ENCODE measurements at places on chromosomes 3 and 15.

DNA sequence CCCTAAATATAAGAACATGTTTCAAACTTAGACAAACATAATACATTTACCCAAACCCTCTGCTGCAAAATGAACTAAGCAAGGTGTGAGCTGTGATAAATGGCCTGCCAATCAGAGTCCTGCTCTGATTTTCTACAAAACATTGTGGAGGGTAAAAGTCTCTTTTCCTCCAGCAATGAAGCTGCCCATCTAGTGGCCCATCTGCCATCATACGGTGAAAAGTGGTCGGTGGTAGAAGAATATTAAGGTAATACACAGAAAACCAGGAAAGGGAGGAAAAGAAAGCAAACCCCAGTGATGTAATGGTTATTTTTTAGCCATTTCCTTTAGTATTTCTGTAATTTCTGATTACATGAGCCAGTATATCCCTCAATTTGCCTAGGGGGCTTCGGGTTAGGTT lies 838.1 kb downstream of the TBL1XR1 start:
- no peak for DNase-seq

DNA sequence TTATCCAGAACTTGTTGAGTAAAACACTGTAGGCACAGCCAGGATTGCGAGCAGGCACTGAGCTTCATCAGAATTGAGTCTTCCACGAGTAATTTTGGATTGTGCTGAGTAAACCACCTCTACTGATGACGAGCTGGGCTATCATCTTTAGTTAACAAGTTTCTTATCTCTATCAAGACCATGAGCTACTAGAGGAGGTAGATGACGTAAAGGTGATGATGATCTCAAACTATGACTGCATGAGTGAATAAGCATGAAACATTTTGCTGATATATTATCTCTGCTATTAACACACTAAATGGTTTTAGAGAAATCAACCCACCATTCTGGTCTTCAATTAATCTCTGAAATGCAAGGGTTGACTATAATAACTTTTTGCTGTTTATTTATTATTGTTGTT lies 506.0 kb downstream of the GBE1 start:
- DNase-seq: no peak

- DNase-seq: no peak
Measured at GRCh38 chr3:149114458-149114857, 15.0 kb upstream of the HPS3 start.

DNA sequence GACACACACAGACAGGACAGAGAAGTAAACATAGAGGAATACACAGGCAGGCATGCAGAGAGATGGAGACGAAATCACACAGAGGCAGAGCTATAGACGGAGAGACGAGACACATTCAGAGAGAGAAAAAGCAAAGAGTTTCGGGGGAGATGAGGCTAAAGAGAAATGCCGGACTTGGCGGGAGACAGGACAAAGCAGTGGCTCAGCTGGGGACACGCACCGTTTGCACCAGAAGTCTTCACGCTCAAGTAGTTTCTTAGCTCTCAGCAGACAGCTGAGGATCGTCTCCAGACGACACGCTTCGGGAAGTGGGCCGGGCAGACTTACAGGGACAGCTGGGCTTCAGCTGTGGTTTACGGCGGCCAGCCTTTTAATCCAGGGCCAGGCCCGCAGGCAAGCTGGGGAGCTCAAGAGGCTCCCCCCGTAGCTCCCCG lies 56.2 kb upstream of the DLG1 start:
- no peak for DNase-seq

- DNase-seq: peak; percentile 11
Measured at GRCh38 chr15:68821841-68822381, 1.2 kb upstream of the ANP32A start.

GRCh38 chr3:174023421-174023820 lies 625.9 kb downstream of the NLGN1 start:
- no peak for DNase-seq

- DNase-seq: peak; percentile 77
Measured at GRCh38 chr3:10758304-10759037, 57.6 kb upstream of the SLC6A11 start.

DNA sequence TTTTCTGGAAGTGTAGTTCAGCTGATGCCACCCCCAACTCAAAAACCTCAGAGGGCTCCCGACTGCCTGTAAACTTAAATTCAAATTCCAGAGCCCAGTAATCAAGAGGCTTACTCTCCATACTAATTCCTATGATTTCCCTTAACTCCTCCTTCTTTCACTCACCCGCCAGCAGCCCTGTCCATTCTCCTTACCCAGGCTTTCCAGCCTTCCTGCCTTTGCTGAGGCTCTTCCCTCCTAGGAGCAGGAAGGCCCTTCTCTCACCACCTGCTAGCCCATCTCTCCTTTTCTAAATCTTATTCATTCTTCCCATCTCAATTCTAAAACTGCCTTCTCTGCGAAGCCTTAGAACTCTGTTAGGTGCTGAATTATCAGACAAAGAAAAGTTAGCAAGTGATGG lies 30.4 kb downstream of the RORA start:
- DNase-seq: no peak

DNA sequence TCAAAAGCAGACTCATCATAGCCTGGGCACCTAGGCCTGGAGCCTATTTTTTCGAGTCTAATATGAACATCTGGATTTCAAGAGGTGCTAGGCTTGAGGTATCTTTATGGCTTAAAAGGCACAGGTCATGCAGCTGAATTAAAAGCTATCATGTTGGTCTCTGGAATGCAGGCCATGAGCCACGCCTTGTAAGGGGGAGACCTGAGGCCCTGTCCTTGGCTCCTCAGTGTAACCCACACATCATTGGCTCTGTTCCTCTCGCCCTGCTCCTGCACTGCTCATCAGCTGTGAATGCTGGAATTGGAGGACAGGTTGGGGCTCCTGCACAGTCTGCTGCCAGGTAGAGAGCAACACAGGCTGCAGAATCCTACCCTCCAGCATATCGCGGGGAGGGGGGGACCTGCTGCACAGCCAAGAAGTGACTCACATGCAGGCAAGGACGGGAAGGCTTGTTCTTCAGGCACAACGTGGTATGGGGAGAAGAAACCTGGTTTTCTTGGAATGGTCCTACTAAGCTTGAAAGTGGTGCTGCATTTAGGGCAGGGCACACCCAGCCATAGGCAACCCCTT lies 146.0 kb downstream of the CHST2 start:
- no peak for DNase-seq

DNA sequence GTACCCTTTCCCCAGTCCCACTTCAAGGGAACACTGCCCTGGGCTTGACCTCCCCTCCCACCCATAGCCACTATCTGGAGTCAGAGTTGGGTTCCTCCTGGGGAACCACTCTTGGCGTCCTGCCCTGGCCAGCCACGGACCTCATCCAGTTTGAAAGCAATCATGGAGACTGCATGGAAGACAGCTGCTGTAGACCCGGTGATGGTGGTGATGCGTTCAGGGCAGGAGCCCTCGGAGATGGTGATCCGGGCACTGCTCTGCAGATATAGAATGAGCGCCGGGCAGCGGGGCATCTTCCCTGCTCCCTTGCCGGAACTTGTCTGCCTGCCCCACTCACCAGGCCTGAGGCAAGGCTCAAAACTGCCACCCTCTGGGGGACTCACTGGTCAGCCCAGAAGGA lies 5.2 kb downstream of the GPR62 start:
- DNase-seq: no peak

- DNase-seq: no peak
Measured at GRCh38 chr3:49716169-49716568, 3.3 kb downstream of the AMIGO3 start.

GRCh38 chr3:72661115-72661457 lies 187.2 kb downstream of the SHQ1 start:
- DNase-seq: no peak

DNA sequence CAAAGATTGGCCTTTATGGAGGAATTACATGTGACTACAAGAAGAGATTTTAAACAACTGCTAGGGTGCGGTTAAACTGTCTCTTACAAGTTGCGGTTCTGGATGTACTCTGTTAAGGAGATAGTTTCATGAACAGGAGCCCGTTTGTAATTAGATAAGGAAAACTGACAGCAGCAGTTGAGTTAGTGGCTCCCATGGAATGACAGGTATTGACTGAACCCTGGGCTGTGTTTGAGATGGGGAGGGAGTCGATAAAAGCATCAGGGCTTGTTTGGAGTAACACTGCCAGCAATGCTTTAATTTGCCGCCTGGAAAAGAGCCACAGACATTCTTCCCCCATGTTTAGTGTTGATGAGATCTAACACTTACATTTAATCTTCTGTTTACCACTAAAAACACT lies 139.9 kb downstream of the ROBO2 start:
- DNase-seq: no peak

GRCh38 chr3:142888099-142888480 lies 793 bp downstream of the PCOLCE2 start:
- no peak for DNase-seq

DNA sequence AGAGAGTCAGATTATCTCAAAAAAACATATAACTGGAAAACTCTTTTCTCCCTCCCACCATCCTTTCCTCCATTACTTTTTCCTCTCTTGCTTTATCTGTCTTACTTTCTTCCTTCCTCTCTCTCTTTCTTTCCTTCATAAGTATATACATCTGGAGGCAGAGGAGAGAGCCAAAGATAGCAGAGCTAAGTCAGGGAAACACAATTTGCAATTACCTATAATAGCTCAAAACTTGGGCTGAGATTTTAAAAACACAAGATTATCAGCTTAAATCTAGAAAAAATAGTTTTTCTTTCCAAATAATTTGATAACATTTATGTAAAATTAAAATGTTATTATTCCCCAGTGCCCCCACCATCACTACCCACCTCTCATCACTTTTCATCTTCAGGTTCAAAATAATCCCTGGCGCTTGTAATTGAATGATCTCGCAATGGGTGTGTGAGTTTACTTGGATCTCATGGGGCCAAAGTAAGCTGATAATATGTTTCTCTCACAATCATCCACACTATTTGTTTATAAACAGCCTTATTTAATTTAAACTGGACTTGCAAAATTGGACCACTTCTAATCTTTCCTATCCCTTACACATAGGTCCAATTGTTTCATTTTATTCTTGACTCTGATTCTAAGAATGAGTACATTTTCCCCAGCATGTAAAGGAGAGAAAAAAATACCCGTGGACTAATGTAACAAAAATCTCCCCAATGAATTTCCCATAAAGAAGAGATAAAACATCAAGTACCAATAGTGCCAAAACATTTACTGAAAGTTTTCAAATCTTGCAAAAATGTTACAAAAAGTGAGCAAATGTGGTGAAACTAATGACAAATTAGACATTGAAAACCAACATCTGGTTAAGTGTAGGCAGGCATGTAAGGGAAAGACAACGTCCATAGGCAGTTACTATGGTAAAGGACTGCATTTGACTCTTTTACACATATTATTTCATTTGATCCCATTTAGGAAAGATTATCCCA lies 236.9 kb downstream of the DTWD1 start:
- no peak for DNase-seq

- no peak for DNase-seq
Measured at GRCh38 chr15:88215066-88215648, 41.4 kb downstream of the NTRK3 start.

- DNase-seq: peak; percentile 65
Measured at GRCh38 chr3:196624067-196624790, 15.3 kb upstream of the NRROS start.

GRCh38 chr3:60301142-60301541 lies 950.1 kb downstream of the FHIT start:
- DNase-seq: no peak

- DNase-seq: no peak
Measured at GRCh38 chr3:111712294-111713167, 117.4 kb upstream of the ZBED2 start.

- no peak for DNase-seq
Measured at GRCh38 chr3:52827441-52827840, 3.0 kb downstream of the ITIH4 start.

GRCh38 chr3:133967992-133968892 lies 61.5 kb downstream of the SLCO2A1 start:
- no peak for DNase-seq

DNA sequence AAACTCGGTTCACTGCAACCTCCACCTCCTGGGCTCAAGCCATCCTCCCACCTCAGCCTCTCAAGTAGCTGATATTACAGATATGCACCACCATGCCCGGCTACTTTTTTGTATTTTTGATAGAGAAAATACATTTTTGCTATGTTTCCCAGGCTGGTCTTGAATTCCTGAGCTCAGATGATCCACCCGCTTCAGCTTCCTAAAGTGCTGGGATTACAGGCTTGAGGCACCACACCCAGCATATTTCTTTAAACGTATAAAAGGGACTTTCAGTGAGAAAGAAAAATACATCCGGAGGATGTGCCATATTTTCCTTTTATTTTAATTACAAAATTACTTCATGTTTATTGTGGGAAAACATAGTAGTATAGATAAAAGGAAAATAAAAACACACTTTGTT lies 55.2 kb downstream of the RPL39L start:
- no peak for DNase-seq

DNA sequence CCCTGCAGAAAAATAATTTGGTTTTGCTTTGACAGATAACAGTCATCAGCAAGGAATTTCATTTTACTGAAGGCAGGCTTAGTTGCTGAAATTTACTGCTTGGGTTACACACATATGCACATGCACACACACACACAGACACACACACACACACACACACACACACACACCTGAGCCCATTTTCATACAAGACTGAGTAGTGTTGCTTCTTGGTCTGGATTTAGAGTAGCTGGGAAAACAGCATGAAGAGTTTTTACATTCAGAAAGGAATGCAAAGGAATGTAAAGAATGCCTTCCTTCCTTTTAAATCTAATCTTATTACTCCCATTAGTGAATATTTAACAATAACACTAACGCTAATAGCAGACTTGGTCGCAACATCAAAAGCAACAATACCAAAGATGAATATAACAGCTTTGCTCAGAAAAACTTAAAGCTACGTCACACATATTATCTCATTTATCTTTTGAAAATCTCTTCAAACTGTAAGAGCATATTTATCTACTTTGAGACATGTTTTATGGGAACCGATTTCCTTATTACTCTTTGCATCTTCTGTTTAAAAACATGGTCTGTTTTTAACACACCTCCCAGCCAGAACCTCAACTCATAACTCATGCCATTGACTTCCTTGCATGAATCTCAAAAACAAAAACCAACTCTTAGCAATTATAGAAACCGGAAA lies 32.5 kb downstream of the RFTN1 start:
- DNase-seq: no peak

GRCh38 chr15:75736256-75736655 lies 23.6 kb upstream of the CSPG4 start:
- no peak for DNase-seq

GRCh38 chr15:57555270-57555669 lies 36.4 kb upstream of the MYZAP start:
- no peak for DNase-seq

- no peak for DNase-seq
Measured at GRCh38 chr15:50295966-50296365, 30.4 kb upstream of the HDC start.

- DNase-seq: no peak
Measured at GRCh38 chr3:40502034-40502433, 3.8 kb upstream of the ZNF620 start.

DNA sequence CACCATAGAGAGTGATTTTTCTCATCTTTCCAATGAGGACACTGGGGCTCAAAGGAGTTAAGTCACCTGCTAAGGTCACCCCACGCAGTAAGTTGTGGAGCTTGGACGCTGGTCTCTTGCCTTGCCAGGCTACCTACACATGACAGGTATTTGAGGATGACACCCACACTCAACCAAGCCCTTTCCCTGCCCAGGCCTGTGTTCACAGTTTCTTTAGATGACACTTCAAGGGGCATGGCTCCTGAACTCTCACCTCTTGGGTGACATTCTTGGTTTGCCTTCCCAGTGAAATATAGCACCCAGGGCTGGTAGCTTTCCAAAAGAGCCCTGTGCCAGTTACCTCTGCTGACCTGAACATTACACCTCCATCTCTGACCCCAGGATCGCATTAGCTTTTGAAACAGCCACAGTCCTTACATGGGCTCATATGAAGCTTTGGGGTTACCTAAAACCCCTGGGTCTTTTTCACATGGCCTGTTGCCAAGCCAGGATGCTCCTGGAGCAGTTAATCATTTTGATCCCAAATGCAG lies 148.0 kb downstream of the RPLP1 start:
- DNase-seq: no peak
